ENCODE measurements at places on chromosomes 16 and 17.
A peak's percentile ranks its signal among the peaks of the same experiment; 100 is the strongest.

DNA sequence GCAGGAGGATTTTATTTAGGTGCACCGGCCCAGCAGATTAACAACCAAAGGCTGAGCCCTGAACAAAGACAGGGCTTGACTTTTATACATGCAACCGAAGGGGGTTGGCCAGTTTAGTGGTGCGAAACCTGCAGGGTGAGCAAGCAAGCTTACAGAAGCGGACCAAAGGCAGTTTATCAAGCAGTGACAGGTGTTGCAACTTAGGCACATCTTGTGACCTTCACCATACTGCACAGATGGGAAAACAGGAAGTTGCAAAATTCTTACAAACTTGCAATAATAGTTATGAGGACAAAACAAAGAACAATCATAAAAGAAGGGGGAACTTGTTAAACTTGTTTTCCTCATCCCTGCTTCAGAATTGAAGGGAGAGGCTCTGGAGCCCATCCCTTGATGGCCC lies 1265.1 kb downstream of the CDH8 start:
- DNase-seq = no peak

DNA sequence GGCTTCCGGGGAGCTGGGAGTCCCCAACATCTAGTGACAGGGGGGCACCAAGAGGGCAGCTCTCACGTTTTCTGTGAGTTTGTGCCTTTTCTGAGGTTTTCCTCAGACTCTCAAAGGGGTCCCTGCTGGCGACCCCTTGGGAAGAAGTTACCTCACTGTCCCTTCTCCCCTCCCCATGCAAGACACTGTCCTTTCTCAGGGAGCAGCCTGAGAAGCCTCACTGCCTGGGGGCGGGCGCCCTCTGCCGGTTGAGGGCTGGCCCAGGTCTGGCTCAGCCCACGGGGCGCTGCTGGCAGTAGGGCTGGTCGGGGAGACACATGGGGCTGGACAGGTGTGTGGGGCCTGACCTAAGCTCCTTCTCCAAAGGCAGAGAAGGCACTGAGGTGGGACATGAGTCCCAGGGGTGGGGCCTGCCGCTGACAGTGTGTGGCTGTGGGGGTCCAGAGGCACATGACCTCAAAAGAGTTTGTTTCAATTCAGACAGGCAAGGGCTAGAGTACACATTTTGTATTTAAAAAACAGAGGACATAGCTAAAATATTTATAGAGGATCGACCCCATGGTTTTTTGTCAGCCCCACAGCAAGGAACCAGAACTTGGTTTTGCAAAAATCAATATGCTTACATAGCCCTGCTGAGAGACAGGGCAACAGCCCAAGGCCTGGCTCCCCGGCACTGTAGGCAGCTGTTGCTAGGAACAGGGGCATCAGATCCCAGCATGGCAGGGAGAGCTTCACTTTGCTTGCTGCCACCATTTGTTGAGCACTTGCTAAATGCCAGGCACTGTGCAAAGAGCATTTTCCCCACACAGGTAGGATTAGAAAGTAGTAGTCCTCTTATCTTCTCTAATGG lies 18.5 kb upstream of the ALDH3A1 start:
- DNase-seq = peak; percentile 89

DNA sequence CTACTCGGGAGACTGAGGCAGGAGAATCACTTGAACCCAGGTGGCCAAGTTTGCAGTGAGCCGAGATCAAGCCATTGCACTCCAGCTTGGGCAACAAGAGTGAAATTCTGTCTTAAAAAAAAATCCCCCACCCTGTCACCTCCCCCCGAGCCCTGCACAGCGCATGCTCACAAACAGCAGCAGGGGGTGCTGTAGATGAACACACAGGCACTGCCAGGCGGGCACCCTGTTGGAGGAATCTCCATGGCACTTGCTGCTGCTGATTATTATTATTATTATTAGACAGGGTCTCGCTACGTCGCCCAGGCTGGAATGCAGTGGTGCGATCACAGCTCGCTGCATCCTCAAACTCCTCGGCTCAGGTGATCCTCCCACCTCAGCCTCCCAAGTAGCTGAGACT lies 24.6 kb downstream of the FZD2 start:
- no peak for DNase-seq

DNA sequence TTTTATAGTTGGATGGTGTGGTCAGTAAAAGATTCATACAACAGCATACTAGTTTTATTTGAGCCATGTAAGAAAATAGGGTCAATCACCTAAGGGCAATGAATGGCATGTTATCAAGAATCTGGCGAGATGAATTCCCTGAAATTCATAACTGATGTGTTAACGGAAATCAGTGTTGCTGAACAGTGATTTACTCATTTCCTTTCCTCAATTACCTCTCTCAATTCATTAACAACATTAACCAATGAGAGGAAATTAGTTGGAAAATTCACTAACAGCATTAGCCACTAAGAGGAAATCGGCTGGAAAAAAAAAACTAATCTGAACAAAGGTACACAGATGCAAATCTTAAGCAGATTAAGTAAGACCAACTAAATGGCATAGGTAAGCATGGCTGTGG lies 6.3 kb downstream of the CMTR2 start:
- no peak for DNase-seq

DNA sequence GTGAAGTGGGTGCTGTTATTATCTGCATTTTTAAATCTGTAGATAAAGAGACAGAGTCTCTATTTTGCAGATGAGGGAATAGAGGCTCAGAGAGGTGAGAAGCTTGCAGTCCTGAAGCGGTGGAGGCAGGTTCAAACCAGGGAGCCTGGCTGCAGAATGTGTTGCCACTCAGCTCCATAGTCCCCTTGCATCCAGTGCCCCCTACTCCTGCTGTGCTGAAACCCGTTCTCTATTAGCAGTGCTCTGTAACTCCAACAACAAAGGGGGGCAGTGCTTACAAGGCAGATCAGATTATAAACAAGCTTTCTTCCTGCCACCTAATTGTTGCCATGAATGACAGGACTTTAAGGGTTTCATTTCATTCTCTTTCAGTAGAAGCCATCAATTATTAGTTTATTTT lies 118.1 kb upstream of the CACNG3 start:
- DNase-seq = no peak

GRCh38 chr17:12994341-12995074 lies 23.3 kb downstream of the ELAC2 start:
- DNase-seq = no peak

GRCh38 chr17:65430209-65430833 lies 131.1 kb downstream of the AXIN2 start:
- DNase-seq = no peak

GRCh38 chr16:80852261-80852872 lies 48.0 kb upstream of the CDYL2 start:
- no peak for DNase-seq

Measured in cerebellum (tissue), 4 donors.